GM23248 (cell line): ENCODE measurements at places on chromosomes 1 and 21. TPM values are rescaled to one million over a fixed set of nuclear protein-coding genes. Genes with fewer than 3 reads are reported as not detected.

DNA sequence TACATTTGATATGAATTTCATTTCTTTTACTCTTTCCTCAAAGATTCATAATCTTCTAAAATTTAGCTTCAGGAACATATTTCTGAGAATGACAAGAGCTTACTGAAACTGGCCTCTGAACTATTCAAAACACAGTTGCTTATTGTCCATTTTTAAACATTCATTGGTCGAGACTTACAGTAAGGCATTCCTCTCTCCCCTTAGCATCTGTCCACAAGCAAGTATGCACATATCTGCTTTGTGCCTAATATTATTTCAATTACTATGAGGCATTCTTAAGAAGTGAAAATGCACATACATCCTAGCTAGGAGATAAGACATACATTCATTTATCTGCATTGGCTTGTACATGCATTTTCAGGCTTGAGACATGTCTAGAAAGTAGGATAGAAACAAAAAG is 488.7 kb downstream of the PTBP2 start:
- no peak for DNase-seq
- no peaks in the 10 kb centered on the region for H3K27me3 ChIP-seq
- no peaks in the 10 kb centered on the region for H3K4me1 ChIP-seq
- H3K27ac ChIP-seq: no peak overlapping the region
- no peaks in the 10 kb centered on the region for H3K36me3 ChIP-seq

GRCh38 chr1:215780139-215780538 is 213.0 kb downstream of the KCTD3 start:
- H3K27ac ChIP-seq: no peak overlapping the region
- no peaks in the 10 kb centered on the region for H3K36me3 ChIP-seq
- peaks cover 8% of the 10 kb centered on the region; the same call in 1 of the 2 replicates for H3K4me1 ChIP-seq
- no peak for DNase-seq
- no peaks in the 10 kb centered on the region for H3K27me3 ChIP-seq
- H3K4me3 ChIP-seq: no peak overlapping the region

DNA sequence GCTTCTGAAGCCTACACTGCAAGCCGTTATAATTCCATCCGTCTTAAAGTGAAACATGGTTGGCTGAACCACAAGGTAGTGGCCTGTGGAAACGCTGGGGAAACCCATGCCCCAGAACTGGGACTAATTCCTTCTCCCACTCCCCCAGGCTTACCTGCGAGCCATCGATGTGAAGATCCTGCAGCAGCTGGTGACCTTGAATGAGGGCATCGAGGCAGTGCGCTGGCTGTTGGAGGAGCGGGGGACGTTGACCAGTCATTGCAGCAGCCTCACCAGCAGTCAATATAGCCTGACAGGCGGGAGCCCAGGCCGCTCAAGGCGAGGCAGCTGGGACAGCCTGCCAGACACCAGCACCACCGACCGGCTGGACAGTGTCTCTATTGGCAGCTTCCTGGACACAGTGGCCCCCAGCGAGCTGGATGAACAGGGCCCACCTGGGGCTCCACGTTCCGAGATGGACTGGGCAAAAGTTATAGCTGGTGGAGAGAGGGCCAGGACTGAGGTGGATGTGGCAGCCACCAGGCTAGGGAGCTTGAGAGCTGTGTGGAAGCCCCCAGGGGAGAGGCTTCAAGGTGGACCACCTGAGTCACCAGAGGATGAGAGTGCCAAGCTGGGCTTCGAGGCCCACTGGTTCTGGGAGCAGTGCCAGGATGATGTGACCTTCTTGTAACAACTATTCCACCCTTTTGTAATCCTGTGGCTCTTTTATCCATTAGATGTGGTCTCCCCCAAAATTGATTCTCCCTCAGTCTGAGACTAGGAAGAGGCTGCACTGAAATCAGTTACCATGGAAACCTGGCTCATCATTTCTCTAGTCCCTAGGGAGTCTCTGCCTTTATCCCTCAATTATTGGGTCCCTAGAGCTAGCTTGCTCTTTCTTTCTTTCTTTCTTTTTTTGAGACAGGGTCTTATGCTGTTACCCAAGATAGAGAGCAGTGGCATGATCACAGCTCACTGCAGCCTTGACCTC is 16.7 kb downstream of the LURAP1 start:
- no peaks in the 10 kb centered on the region for H3K36me3 ChIP-seq
- H3K27ac ChIP-seq: no peak overlapping the region
- no peak overlapping the region for H3K4me3 ChIP-seq
- no peaks in the 10 kb centered on the region for H3K27me3 ChIP-seq

DNA sequence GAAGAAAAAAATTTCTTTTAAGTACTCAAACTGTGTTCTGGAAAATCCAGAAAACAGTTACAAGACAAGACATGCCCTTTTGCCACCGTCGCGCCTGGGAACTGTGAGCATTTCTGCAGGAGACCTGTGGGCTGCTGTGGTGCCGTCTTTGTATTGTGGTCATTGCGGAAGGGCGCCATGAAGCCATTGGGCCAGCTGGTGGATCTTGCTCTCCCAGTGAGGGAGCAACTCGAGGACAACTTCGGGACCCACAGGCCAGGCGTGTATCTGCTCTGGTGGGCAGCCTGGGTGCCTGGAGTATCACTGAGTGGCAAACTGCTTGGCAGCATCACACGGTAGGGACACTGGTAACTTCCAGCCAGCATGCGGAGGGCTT is 3.8 kb upstream of the THEMIS2 start:
- peaks cover 9% of the 10 kb centered on the region for H3K4me1 ChIP-seq
- H3K36me3 ChIP-seq: no peaks in the 10 kb centered on the region
- DNase-seq: no peak

DNA sequence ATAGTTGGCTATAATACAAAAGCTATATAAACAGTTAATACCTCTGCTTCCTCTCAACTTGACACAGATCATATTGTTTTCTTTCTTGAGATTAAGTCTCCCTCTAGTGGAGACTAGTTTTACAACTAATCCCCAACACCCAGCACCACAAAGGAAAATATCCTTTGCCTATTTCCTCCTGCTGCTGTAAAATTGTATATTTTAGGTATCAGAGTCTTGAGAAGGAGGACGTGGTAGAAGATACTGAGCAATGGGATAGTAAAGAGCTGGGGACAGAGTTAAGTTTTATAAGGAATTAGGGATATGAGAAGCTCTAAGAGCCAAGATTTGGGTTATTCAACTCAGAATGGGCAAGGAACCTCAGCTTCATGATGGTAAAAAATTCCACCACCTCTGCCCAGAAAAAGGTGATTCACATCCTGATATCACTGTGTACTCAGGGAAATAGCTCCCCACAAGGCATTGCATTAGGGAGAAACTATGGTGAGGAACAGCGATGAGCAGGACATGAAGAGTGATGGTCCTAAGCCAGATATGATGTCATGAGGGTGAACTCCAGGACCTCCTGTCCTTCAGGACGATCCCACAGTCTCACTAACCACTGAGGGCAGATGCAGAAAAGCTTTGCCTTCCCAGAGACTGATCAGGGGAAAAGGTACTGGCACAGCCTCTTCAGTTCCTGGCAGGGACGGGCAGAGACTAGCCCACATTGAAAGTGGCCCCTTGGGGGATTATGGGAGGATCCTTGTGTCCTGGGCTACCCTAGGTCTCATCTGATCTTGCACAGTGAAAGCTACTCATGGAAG is 14.7 kb upstream of the CFAP126 start:
- H3K27me3 ChIP-seq: no peaks in the 10 kb centered on the region
- H3K36me3 ChIP-seq: no peaks in the 10 kb centered on the region
- peak overlapping the region; percentile 88 for H3K27ac ChIP-seq

DNA sequence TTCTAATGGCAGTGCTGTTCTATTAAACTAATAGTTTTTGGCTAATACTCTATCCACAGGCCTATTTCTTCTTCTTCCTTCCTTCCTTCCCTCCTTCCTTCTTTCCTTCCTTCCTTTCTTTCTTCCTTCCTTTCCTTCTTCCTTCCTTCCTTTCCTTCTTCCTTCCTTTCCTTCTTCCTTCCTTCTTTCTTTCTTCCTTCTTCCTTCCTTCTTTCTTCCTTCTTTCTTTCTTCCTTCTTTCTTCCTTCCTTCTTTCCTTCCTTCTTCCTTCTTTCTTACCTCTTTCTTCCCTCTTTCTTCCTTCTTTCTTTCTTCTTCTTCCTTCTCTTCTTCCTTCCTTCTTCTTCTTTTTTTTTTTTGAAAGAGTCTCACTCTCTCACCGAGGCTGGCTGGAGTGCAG is 31.7 kb downstream of the CCDC190 start:
- DNase-seq: no peak
- no peak overlapping the region for H3K27ac ChIP-seq
- no peaks in the 10 kb centered on the region for H3K27me3 ChIP-seq
- no peaks in the 10 kb centered on the region for H3K36me3 ChIP-seq

DNA sequence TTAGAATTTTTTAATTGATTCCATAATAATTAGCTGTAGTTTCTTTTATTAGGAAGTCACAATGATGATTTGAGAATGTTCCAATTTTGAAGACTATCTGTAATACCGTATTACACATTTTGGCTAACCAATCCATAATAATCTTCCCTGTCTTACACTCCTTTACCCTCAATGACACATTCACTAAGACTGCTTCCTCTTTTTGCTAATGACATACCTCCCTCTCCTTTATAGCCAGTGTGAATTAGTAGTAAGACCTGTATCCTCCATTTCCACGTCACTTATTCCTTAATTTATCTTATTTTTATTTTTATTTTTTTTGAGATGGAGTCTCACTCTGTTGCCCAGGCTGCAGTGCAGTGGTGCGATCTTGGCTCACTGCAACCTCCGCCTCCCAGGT is 10.1 kb downstream of the KDM1A start:
- H3K36me3 ChIP-seq: no peaks in the 10 kb centered on the region
- H3K27ac ChIP-seq: no peak overlapping the region
- H3K4me3 ChIP-seq: no peak overlapping the region

- H3K36me3 ChIP-seq: peaks cover 38% of the 10 kb centered on the region
- peaks cover 16% of the 10 kb centered on the region for H3K4me1 ChIP-seq
- H3K27ac ChIP-seq: peak overlapping the region; percentile 25; the same call in 1 of the 2 replicates
- no peak overlapping the region for H3K4me3 ChIP-seq
- peak; percentile 75 for DNase-seq
Measured at GRCh38 chr1:43704838-43705237, 2.5 kb upstream of the ST3GAL3 start.

- no peak overlapping the region for H3K27ac ChIP-seq
- no peak overlapping the region for H3K4me3 ChIP-seq
- no peaks in the 10 kb centered on the region for H3K27me3 ChIP-seq
- DNase-seq: no peak
- no peaks in the 10 kb centered on the region for H3K4me1 ChIP-seq
Measured at GRCh38 chr1:4573526-4573925, 80.9 kb upstream of the AJAP1 start.

The KCNA2 gene
- total RNA-seq: not detected in 2 replicates

The RAB29 gene
- 12.1 and 16.8 TPM in 2 replicates for total RNA-seq

The NR1I3 gene
- total RNA-seq: not detected in 2 replicates

The NR5A2 gene
- 0.13 and 0.65 TPM in 2 replicates for total RNA-seq

The TMPRSS15 gene
- total RNA-seq: not detected in 2 replicates

The GREM2 gene
- 39.8 and 47.8 TPM in 2 replicates for total RNA-seq

The SIK1 gene
- under 0.01 and 0.65 TPM in 2 replicates for total RNA-seq
